Astrocyte (in vitro differentiated cells and primary cell): ENCODE measurements at places on chromosomes 4 and X. TPM values are rescaled to one million over a fixed set of nuclear protein-coding genes. Genes with fewer than 3 reads are reported as not detected.

DNA sequence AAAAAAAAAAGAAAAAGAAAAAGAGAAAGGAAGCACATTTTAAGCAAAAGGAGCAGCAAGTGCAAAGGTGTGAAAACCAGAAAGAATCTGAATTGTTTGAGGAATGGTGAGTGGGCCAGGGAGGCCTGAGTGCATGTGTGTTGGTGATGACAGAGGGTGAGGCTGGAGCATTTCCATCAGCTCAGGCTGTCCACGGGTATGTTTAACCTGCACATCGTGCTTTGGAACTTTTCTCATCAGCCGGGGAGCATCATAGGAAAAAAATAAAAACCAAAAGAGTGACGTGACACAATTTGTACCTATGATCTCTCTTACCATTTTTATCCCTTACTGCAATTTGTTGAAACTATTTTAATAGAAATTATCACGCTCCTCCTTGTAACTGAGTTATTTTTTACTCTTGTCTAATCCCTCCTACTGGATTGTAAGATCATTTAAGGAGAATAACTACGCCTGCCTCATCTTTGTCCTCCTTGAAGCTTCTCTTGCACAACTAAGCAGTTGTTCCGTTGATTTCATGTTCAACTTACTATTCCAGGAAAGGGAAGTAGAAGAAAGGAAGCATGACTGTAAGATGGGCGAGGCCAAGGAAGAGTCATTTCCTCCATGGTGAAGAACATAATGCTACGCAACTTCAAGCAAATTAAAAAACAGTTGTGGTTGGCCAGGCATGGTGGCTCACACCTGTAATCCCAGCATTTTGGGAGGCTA is 7.0 kb downstream of the PALLD start:
- H3K27me3 ChIP-seq = no peaks in the 10 kb centered on the region
- no peak overlapping the region for H3K4me3 ChIP-seq
- no peak for DNase-seq

DNA sequence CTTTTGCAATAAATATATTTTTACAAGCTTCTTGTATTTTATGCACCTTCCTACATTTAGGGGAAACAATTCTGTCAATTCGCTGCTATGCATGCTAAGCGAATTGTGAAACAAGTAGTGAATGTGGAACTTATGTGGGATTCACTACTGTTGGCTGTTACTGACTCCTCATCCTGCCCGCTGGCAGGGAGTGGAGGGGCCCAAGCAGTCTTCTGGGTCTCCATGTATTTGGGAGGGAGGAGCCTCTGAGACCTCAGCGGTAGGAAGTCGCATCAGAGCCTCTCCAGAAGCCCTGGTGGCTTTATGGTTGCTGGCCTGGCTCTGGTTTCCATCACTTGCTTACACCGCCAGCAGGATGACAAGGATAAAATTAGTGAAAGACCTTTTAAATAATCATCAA is 3.7 kb upstream of the SETD7 start:
- H3K4me1 ChIP-seq = peaks cover 9% of the 10 kb centered on the region
- H3K27ac ChIP-seq = no peak overlapping the region
- H3K36me3 ChIP-seq = no peaks in the 10 kb centered on the region
- H3K4me3 ChIP-seq = no peak overlapping the region
- peaks cover 25% of the 10 kb centered on the region for H3K27me3 ChIP-seq

GRCh38 chrX:32126997-32127396 is 1055.2 kb upstream of the FTHL17 start:
- no peak for DNase-seq
- H3K36me3 ChIP-seq = no peaks in the 10 kb centered on the region
- H3K27ac ChIP-seq = no peak overlapping the region
- no peaks in the 10 kb centered on the region for H3K4me1 ChIP-seq

GRCh38 chr4:24453951-24454350 is 130.4 kb downstream of the DHX15 start:
- H3K27me3 ChIP-seq = no peaks in the 10 kb centered on the region
- H3K36me3 ChIP-seq = no peaks in the 10 kb centered on the region
- DNase-seq = no peak
- H3K27ac ChIP-seq = no peak overlapping the region

DNA sequence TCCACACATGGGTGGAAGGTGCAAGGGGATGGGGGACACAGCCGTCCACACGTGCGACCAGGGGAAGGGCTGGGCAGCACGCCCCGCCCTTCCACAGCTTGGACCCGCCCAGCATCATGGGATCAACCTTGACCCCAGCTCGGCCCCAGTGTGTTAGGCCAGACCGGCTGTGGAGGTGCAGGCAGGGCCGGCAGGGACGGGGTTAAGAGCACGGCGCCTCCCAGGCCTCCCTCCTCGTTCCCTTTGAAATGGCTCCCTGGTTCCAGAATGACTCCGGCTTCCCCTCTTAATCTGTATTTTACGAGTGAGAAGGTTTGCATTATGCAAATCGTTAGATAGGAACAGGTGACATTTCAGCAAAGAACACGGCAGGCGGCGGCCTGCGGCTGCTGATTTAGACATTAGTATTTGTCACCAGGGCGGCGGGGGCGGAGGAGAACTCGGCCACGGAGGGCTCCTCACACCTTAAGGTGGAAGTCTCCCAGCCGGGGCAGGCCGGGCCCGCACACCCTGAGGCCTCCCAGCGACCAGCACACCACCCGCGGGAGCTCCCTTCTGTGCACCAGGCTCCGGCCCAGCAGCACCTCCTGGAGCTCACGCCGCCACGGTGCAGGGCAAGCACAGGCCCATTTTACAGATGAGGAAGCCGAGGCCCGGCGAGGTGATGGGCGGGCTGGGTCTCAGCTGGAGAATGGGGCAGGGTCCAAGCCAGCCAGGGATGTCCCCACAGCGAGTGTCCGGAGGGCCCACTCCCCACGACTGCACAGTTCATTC is 116.1 kb downstream of the FAM53A start:
- no peak for DNase-seq
- no peaks in the 10 kb centered on the region for H3K4me1 ChIP-seq
- H3K4me3 ChIP-seq = no peak overlapping the region
- no peak overlapping the region for H3K27ac ChIP-seq
- H3K27me3 ChIP-seq = no peaks in the 10 kb centered on the region
- no peaks in the 10 kb centered on the region for H3K36me3 ChIP-seq

DNA sequence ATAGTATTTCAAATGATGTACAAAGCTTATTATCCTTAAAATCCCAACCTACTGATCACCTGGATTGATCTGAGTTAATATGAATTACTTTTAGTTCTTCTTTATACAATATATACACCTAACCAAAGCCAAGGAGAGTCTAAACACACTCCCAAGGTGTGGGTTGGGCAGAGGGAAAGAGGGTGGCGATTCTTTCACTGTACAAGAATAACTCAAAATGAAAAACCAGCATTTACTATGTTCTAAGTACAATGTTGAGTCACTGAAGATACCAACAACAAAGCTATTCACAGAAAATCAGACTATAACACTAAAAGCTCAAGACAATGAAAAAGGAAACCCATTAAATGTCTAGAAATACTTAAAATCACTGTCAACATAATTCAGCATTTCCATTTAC is 46.6 kb downstream of the ANKRD17 start:
- H3K4me3 ChIP-seq = no peak overlapping the region
- no peak overlapping the region for H3K27ac ChIP-seq
- DNase-seq = no peak
- H3K27me3 ChIP-seq = no peaks in the 10 kb centered on the region
- H3K4me1 ChIP-seq = peaks cover 5% of the 10 kb centered on the region

DNA sequence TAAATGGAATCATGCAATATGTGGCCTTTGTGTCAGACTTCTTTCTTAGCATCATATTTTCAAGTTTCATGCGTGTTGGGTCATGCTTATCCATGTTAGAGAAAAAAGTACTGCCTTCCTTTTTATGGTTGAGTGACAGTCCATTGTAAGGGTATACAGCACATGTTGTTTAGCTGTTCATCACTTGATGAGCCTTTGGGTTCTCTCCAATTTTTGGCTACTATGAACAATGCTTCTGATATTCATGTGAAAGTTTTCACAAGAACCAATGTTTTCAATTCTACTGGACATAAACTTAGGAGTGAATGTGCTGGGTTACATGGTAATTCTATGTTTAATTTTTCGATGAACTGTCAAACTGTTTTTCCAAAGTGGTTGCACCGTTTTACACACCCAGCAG is 28.1 kb upstream of the LNX1 start:
- no peak overlapping the region for H3K27ac ChIP-seq
- H3K4me3 ChIP-seq = no peak overlapping the region
- H3K36me3 ChIP-seq = no peaks in the 10 kb centered on the region
- H3K4me1 ChIP-seq = no peaks in the 10 kb centered on the region
- no peaks in the 10 kb centered on the region for H3K27me3 ChIP-seq

DNA sequence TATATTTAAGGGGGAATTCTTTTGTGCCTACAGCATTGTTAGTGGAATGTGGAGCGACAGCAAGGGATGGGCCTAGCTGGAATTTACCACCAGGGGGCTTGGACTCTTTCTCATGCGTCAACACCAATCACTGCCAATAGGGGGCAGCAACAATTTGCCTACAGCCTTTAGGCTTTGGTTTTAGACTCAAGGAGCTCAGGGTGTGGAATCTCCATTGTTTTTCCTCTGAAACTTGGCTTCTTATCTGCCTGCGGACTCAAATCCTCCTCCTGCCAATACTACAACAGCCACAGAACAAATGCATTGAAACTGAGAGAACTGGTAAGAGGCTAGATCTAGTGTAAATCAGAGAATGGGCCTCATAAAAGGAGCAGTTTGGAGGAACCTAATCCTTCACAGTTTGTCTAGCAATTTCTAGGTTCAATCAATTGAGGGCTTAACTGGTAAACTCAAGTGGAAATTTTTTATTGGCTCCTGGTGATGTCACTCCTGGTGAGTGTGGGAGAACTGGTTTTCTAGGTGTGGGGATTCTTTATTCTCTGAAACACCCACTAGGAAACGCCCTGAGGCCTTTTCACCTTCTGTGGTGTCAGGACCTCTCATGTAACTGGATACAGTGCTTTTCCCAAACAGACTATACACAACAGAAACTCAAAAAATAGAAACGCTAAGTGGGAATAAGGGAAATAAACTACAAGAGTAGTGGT is 27.9 kb upstream of the TMSB4X start:
- H3K27me3 ChIP-seq = no peaks in the 10 kb centered on the region
- no peak overlapping the region for H3K4me3 ChIP-seq
- DNase-seq = peak; percentile 71

DNA sequence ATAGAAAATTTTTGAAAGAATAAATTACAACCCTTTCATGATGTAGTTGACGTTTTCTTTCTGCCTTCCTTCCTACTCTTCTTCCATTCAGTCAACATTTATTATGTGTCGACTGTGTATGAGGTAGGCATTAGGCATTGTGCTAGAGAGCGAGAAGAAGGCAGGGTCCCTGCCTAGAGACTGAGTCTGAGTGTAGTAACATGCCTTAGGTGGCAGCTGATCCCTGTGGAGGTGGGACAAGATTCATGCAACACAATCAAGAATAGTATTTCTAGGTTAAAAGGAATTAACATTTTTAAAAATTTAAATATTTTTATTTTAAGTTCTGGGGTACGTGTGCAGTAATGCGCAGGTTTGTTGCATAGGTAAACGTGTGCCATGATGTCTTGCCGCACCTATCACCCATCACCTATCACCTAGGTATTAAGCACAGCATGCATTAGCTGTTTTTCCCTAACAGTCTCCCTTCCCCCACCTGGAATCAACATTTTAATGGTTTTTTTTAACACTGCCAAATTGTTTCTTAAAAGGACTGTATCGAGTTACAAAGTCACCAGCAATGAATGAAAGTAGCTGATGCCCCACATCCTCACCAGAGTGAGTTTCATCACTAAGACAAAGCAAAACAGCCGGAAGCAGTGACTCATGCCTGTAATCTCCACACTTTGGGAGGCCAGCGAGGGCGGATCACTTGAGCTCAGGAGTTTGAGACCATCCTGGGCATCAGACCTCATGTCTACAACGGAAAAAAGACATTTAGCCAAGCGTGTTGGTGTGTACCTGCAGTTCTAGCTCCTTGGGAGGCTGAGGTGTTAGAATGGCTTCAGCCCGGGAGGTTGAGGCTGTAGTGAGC is 84.0 kb downstream of the WWC2 start:
- H3K4me1 ChIP-seq = peaks cover 16% of the 10 kb centered on the region
- H3K27ac ChIP-seq = peak overlapping the region; percentile 53
- no peak overlapping the region for H3K4me3 ChIP-seq
- H3K27me3 ChIP-seq = no peaks in the 10 kb centered on the region
- DNase-seq = peak; percentile 93

DNA sequence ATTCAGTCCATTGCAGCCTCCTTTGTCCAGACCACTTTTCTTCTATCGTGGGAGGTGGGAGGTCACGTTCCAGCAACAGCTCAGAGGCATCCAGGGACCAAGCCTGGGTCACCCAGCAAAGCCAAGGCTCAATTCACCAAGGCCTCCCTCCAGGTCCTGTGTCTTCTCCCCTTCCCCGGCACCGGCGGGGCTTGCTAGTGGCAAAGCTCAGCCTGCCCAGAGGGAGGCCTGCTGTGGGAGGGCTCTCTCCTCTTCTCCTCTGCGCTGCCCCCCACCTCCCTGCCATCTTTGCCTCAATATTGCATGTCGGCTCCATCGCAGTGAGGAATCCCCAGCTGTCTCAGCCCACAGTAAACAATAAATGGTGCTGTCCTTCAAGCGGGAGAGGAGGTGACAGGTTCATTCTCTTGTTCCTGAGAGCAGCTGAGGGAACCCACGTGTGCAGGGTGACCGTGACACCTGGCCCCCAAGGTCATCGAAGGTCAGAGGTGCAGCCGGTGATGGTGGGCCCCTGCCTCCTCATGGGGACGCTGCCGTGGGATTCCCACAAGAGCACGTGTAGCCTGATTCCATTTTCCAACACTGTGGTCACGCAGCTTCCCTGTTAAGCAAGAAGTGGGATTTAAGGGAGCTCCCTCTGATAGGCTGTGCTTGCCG is 111.5 kb upstream of the PSAPL1 start:
- DNase-seq = no peak
- peaks cover 10% of the 10 kb centered on the region for H3K4me1 ChIP-seq
- H3K36me3 ChIP-seq = no peaks in the 10 kb centered on the region
- H3K27me3 ChIP-seq = no peaks in the 10 kb centered on the region

DNA sequence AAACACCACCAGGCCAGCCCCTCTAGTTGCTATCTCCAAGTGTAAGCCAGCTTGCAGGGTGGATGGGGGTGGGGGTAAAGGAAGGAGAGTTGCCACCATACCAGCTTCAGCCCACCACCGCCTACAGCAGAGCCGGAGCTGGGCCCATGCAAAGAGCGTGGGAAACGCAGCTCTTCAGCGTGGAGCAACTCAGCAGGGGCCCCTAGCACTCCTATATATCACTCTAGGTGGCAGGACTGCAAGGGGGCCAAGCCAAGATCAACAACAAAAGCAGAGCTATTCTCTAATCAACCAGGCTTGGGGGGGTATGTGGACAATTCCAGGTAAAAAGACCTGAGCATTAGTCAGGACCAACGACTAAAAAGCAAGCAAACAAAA is 35.5 kb upstream of the IQSEC2 start:
- no peak for DNase-seq
- peaks cover 14% of the 10 kb centered on the region for H3K27me3 ChIP-seq
- H3K4me3 ChIP-seq = no peak overlapping the region
- H3K4me1 ChIP-seq = peaks cover 9% of the 10 kb centered on the region
- no peak overlapping the region for H3K27ac ChIP-seq

GRCh38 chrX:109859651-109860050 is 126.6 kb upstream of the ACSL4 start:
- DNase-seq = no peak
- no peak overlapping the region for H3K4me3 ChIP-seq
- H3K27ac ChIP-seq = no peak overlapping the region

GRCh38 chrX:118974908-118975671 is 672 bp downstream of the LONRF3 start:
- no peaks in the 10 kb centered on the region for H3K36me3 ChIP-seq
- no peaks in the 10 kb centered on the region for H3K4me1 ChIP-seq
- no peak for DNase-seq
- peaks cover 27% of the 10 kb centered on the region for H3K27me3 ChIP-seq

NDP gene
- total RNA-seq = not detected in 2 replicates

DCHS2 gene
- 0.25 and 0.36 TPM in 2 replicates for total RNA-seq

BEX4 gene
- total RNA-seq = 42.9 and 43.4 TPM in 2 replicates

DCLK2 gene
- 6.2 and 6.9 TPM in 2 replicates for total RNA-seq

MAMLD1 gene
- total RNA-seq = 6.6 TPM in 2 replicates

RAB9B gene
- total RNA-seq = 1.7 and 2.2 TPM in 2 replicates

SRPK3 gene
- not detected in 2 replicates for total RNA-seq

PABPC1L2A gene
- 0.11 and 0.38 TPM in 2 replicates for total RNA-seq
